ENCODE measurements at places on chromosomes 4 and X.

DNA sequence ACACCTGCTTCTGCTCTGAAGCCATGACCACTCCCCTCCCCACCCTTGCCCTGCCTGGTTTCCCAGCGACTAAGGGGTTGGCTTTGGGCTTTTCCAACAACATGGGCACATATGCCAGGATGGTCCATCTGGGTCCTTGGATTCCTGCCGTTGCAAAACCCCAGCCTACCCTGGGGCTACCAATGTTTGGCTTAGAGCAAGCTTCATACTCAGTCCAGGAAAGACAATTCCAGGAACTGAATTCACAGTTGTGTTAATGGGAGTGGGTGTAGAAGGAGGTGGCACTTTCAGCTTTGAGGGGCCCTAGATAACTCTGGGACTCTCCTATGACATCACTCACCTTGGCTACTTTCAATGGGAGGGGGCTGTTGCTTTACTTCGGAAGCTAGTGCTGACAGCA, 9.0 kb downstream of the FGFBP1 start:
- DNase-seq: no peak

DNA sequence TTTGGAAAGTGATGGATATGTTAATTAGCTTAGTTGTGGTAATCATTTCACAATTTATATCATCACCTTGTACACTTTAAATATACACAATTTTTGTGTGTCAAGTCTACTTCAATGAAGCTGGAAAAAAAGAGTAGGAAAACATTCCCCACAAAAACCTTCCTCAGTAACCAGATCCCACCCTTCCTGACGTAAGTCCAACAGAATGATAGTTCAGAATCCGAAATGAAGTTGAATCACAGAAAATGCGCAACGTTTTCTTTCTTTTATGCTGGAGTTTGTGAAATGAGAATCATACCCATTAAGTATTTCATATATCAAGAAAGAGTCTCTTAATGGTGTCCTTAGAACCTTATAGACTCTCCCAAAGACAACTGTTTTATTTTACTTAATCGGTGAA, 292.9 kb downstream of the USP46 start:
- no peak for DNase-seq

- DNase-seq: no peak
Observed at GRCh38 chr4:165403637-165404036, 24.8 kb downstream of the CPE start.

DNA sequence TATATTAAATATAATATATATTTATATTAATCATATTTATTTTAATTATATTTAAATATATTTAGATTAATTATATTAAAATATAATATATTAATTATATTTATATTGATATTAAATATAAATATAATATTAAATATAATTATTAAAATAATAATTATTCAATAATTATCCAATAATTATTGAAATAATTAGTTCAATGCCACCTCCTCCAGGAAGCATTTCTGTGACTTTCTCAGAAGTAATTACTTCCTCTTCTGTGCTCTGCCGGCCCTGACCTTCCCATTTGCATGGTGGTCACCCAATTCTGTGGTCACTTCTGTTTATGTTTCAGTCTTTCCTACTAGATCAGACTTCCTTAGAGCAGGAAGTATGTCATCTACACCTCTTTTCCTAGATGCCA, 45.8 kb downstream of the EVC2 start:
- no peak for DNase-seq

GRCh38 chr4:162498168-162498567, 334.4 kb upstream of the FSTL5 start:
- DNase-seq: no peak

DNA sequence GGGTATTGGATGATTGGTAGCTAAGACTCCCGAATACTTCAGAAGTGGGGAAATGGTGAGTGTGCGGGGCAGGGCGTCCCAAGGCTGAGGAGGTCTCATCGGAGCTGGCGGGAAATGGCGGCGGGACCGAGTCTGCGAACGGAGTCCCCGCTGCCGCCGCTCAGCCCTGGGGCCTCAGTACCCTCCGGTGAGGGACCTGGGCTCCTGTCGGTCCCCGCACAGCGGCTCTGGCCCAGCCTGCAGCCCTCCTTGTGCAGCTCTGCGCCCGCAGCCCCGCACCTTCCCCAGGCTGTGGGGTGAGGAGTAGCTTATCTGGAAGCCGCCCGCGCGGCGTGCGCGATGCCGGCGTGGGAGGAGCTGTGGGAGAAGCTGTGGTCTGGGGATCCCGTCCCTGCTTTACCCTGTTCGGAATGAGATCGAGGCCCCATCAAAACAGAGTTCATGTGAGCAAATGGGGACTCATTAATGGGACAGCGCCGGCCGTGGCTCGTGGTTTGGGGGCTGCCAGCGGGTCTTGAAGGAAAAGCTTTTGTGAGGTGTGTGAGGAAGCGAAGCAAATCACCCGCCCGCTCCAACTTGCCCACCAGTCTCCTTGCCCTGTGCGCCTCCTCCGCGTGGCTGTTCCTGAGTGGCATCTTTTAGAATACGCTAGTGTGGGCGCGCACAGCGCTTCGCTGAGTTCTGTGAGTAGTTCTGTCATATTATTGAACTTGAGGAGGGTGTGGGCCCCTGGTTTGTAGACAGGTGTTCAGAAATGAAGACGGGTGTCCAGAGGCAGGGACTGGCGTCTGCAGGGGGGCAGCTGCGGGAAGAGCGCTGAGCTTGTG, 531 bp downstream of the ZNF141 start:
- peak; percentile 19 for DNase-seq

- DNase-seq: no peak
Observed at GRCh38 chr4:161664740-161665139, 499.1 kb downstream of the FSTL5 start.

DNA sequence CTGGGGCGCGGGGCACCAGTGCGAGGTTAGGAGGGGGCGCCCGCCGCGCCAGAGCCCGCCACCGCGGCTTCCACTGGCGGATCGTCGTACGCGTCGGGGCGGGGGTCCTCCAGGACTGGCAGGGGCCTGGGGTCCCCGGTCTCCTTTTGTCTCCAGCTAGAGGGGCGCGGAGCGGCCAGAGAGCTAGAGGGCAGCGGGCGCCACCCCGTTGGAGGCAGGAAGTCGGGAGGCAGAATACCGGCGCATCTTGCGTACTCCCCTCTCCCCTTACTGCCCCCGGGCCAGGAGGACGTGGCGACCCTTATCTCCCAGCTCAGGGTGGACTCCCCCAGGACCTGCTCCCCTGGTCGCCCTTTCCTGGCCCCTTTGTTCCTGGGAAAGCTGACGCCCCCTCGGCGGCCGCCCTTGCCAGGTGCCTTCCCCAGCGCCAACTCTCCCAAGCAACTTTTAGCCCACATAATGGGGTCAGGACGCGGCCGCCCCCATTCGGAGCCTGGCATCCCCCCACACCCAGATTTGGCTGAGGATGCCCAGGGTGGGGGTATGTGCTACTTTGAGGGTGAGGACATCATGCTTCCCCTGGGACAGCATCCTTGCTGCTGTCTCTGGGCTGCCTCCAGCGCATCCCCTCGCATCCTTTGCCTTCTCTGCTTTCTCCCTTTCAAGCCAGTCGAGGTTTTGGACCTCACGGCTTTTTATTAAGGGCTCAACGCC, 933 bp downstream of the CNKSR2 start:
- DNase-seq: no peak
